Hypothalamus (tissue), 51 donors: ENCODE measurements at places on chromosomes 1 and 21.

DNA sequence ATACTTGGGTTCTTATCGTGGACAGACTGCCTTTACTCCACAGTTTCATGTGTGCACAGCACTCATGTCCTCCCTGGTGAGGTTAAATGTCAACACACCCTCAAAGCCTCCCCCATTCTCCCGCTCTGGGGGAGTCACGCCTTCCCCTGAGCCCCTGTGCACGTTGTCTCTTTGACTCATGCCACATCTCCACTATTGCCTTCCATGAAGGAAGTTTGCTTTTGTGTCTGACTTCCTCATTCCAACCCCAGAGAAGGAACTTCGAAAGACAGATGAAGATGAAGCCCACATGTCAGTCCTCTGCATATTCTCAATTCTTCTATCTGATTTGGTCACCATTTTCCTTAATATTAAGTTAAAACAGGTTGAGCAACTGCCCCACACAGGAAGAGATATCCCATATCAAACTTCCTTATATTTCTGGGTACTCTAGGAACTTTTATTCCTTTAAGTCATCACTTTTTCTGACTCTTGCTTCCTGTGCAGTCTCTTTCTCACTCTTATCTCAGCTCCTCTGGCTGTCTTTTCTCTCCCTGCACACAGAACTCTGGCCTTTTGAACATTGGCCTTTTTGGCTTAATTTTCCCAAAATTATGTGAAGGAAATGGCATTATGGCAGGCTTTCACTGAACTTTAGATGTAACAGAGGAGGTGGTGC, 41.5 kb downstream of the C4BPA start:
- no peak for DNase-seq

DNA sequence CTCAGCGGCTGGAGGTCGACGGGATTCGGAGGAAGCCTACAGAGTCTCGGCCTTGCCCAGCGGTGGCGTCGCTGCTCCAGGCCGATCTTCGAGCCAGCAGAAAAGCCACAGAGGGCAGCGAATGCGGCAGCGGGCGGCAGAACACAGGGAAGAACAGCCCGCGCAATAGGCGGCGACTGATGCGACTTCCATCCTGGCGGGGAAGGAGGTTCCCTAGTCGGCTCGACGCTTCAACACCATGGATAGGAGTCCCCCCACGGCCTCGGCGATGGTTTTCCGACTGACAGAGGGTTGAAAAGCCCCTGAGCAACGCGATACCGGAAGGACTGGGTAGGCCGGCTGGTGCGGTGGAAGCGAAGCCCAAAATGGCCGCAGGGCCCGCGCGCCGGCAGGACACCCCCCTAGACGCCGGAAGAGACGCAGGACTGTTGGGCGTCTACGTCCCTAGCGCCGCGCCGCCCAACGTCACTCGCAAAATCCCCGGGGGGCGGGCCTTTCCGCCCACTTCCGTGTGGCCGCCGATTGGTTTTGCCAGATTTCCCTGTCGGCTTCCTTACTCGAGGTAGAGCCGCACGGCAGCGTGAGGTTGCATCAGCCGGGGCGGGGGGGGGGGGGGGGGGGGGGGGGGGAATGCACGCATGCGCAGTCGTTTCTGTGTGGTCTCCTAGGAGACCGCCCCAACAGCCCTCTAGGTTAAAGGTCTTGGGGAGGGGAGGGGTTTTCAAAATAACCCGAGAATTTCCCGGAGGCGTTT, at the start of gene PPP1R15B:
Gene PPP1R15B, minus strand, starts transcription at position 367 of the 754 bp plus-strand sequence. CDS start 406 bp downstream, outside the sequence.
- peak; percentile 94 for DNase-seq

DNA sequence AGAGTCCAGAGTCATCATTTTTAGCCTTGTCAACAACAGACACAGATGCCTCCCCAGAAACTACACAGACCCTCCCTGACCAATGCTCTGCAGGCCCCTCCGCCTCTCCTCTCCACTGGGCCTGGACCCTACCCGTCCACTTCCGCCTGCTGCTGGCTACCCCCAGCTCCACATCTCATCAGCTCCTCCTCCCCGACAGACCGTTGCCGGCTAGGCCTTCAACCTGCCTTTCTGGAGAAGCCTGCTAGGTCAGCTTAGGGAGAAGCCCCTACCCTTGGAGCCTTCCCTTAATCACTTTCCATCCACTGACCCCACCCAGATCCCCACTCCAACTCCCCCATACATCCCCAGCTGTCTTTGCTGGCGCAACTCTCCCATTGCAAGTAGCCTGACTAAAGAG, 1.4 kb downstream of the TRIM17 start:
- no peak for DNase-seq

- no peak for DNase-seq
Observed at GRCh38 chr1:56125316-56125715, 454.0 kb downstream of the PLPP3 start.

- DNase-seq, result no peak
Observed at GRCh38 chr1:12153181-12153785, 13.5 kb upstream of the TNFRSF1B start.

DNA sequence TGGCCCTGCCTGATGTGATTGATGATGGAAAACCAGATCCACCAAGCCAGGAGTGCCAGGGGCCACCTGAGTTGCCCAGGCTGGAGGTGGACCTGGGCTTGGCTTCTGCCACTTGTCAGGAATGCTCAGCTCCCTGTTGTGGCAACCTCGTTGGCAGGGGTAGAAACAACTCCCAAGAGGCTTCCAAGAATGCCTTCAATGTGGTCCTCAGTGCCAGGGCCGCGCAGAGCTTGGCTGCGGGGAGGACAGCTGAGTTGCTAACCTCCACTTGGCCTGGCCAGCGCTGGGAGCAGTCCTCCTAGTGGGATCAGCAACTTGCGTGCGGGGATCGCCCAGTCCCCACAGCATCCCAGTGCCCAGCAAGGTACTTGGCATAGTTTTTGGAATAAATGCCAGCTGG, 9.0 kb downstream of the MYOM3 start:
- DNase-seq, result no peak

- DNase-seq, result no peak
Observed at GRCh38 chr1:41639332-41639936, 155.0 kb upstream of the EDN2 start.

- no peak for DNase-seq
Observed at GRCh38 chr1:9711466-9712020, 60.0 kb downstream of the PIK3CD start.

- no peak for DNase-seq
Observed at GRCh38 chr1:97745912-97746311, 174.9 kb downstream of the DPYD start.

DNA sequence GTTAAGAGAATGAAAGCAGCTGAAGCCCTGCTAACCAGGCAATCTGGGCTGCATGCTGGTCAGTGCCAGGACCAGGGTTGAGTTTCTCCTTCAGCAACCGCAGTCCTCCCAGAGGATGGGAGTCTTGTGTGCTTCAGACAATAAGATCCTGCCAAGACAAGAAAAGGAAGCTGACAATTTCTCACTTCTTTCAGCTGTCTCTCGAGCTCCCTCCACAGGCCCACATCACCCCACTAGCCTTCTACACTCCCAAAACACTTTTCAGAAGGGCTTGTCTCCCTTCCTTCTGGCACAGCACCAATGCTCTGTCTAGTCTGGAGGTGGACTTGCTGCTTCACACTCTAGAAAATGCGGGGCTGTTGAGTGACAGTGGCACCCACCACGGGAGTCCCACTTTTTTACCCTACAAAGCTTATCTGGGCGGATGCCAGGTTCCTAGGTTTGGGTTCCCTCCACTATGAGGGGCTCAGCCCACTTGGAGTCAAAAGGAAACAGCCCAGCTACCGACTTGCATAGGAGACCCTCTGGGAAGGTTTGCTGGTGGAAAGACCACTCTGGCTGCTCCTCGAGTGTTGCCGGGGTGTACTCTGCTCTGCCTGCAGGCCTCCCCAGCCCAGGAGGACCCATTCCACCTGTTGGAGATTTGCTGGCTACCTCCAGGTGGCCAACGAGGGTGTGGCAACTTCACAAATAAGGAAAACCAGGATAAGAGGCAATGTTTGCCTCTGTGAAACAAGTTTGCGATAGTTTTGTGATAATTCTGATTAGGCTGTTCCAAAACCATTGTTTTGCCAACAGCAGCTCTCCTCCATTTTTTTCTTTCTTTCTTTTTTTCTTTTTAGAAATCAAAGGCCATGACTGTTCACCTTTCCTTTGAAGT, 68.9 kb downstream of the TENT5C start:
- DNase-seq, result no peak
